ENCODE measurements at places on chromosomes 2 and 18.

DNA sequence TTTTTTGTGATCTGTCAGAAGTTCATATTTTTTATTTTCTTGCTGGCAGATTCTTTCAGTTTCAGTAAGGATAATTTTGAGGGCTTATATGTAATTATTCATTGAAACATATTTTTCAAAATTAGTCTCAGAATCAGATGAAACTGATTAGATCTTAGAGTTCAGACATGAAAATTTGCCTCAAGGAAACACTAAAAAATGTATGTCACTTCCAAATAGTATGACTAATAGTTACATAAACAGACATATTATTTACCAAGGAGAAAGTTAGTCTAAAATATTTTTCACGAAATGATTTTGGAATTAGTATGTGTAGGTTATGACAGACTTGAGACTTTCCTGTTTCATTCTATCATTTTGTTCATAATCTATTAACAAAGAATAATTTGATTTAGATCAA lies 628.6 kb downstream of the CCDC85A start:
- no peak for DNase-seq

- DNase-seq, result no peak
Measured at GRCh38 chr18:32966141-32966540, 193.3 kb upstream of the KLHL14 start.

- no peak for DNase-seq
Measured at GRCh38 chr18:80233899-80234298, 13.4 kb downstream of the PARD6G start.

DNA sequence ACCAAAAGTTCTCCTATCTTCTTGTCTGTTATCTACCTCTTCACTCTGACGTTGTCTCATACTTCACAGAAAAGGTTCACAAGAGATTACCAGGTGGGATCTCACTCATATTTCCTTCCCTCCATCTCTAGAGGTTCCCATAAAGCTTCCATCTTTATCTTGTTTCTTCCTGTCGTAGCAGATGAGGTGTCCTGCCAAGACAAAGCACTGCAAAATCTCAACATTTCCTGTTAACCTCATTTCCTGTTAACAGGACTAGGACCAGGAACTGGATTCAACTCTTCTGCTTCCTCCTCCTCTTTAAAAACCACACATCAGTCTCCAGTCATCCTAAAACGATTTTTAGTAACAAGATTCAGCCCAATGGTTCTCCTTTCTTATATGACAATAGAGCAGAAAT lies 512.8 kb upstream of the NRP2 start:
- DNase-seq, result no peak
